NB4 (cell line): ENCODE measurements at places on chromosomes 7 and 10.

DNA sequence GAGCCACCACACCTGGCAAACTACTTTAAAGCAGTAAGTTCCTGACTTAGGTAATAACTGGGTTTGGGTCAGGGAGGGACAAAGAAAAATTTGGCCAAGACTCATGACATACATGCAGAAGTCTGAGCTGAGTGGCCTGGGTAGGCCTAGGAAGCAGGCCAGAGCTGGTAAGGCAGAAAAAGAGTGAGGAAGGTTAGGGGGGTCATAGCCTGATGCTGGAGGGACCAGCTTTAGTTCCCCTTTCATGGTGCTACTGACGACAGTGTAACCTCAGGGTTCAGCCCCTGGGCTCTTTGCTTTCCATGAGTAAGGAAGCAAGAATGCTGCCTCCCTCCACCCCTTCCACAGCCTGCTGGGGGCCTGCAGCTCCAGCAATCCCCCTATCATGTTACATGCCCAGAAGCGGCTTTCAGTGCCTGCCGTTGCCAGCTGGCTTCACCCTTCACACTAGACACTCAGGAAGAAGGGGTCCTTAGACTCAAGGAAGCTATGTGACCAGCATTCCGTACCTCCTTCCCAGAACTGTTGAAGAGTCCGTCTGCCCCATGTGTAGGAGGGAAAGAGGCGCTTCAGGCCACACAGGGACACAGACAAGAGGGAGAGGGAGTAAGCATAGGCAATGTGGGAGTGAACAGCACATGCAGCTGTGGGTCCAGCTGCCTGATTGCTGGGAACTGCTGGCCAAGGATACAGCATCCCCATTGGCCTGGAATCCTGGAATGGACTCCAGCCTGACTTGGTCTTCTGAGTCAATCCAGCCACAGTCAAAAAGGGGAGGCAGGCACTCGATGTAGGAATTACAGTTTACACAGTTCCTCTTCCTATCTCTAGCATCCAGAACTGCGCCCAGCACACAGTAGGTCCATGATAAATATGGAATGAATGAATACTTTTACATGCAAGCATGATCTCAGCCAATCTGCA, 4.1 kb upstream of the PLAU start:
- DNase-seq: peak; percentile 87

DNA sequence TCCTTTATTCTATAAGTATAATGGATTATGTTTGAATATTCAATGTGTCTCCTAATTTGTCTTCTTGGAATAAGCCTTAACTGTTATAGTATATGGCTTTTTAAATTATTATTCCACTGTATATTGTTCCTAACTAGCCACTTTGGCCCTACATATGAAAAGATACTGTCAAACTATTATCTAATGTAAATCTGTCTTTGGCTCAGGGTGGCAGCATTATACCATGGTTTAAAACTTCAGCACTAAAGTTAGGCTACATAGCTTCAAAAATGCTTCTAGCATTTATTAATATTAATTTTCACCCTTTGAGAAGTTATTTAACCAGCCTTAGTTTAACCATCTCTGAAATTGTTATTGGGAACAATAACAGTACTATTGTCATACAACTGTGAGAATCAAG, 543.1 kb upstream of the MBL2 start:
- DNase-seq: no peak

DNA sequence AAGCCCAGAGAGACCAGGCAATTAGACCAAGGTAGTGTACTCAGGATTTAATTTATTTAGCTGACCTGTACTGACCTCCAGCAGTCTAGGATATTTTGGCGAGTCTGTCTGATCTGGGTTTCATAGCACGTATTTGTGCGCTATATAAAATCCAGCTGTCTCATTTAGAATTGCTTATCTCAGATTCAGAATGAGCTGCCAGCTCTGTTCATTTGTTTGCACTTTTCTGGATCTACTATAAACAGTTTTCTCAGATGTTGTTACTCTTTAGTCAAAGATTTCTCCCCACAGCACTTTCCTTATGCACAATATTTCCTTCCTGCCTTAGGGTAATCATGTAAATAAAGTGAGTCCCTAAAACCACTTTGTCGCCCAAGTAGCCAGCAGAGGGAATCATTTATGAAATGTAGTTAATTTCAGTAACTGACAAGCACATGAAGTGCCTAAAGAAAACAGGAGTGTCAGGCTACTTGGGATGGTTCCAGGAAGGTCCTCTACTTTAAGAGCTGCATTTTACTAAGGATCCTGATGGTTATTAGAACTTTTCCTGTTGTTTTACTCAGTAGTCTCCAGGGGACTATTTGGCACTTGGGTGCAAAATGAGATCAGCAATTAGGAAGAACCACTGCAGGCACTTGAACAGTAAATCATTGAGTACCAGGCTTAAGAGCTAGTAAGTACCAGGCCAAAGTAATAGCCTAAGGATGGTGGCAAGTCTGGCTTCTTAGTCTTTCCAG, 226.4 kb downstream of the TWIST1 start:
- no peak for DNase-seq

- DNase-seq: no peak
These were observed 803 bp upstream of the STK31 start for GRCh38 chr7:23709081-23709750.

- DNase-seq: no peak
These were observed 187.7 kb downstream of the DOCK4 start for GRCh38 chr7:112018305-112019030.
